Neural progenitor cell (in vitro differentiated cells): ENCODE measurements at places on chromosomes 7 and 10. TPM values are rescaled to one million over a fixed set of nuclear protein-coding genes. Genes with fewer than 3 reads are reported as not detected.

The SORCS3 gene
- total RNA-seq, result 0.26 and 0.34 TPM in 2 replicates

The ANKRD2 gene
- not detected in 2 replicates for total RNA-seq

The LGI1 gene
- total RNA-seq, result 9.2 and 20.2 TPM in 2 replicates

The AHCYL2 gene
- 36.1 and 39.3 TPM in 2 replicates for total RNA-seq

The PPP2R2D gene
- 28.1 and 31.2 TPM in 2 replicates for total RNA-seq

The CALHM3 gene
- total RNA-seq, result not detected in 2 replicates

The OR2A1 gene
- total RNA-seq, result not detected in 2 replicates

The CYP26C1 gene
- 0.04 and 0.22 TPM in 2 replicates for total RNA-seq

The NYAP1 gene
- 1.2 and 6.7 TPM in 2 replicates for total RNA-seq

The SFXN2 gene
- 6.4 and 15.5 TPM in 2 replicates for total RNA-seq

The FANK1 gene
- total RNA-seq, result 5.5 and 12.5 TPM in 2 replicates

The KIF20B gene
- total RNA-seq, result 44.2 and 71.5 TPM in 2 replicates

The CNPY1 gene
- total RNA-seq, result not detected in 2 replicates

The SFRP4 gene
- total RNA-seq, result not detected in 2 replicates

The MYL10 gene
- total RNA-seq, result not detected in 2 replicates

The CYP2E1 gene
- 0.36 and 0.50 TPM in 2 replicates for total RNA-seq

The SYNPO2L gene
- total RNA-seq, result 0.06 and 0.13 TPM in 2 replicates

GRCh38 chr10:22823109-22823508, 104.7 kb upstream of the ARMC3 start:
- no peaks in the 10 kb centered on the region for H3K4me1 ChIP-seq
- H3K27me3 ChIP-seq, result no peaks in the 10 kb centered on the region
- no peak for DNase-seq
- no peaks in the 10 kb centered on the region for H3K36me3 ChIP-seq

DNA sequence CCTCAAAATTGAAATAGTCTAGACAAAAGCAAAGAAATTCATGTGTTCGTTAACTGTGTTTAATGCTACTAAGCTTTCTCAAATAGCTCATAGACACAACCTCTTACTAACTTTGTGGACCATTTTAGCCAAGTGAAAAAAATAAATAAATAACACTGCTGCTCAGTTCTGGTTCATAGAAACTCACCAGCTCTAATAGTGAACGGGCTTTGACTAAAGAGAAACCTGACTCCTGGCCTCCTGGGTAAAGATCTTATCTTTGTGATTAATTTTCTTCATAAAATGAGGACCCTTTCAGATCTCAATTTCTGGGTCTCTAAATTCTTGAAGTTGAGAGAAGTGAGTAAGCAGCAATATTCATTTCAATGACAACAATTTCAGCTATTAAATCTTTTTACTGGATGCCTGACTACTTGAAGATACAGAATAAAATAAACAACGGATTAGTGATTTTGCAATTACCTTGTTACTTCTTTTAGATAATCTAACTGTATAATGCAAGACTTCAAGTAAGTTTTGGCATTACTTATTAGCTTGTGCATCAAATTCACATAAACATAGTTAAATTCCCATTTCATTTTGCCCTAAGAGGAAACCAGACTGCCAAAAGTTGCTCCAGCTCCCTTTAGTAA, 3.1 kb downstream of the CADPS2 start:
- H3K27me3 ChIP-seq, result peaks cover 27% of the 10 kb centered on the region
- no peaks in the 10 kb centered on the region for H3K36me3 ChIP-seq
- H3K27ac ChIP-seq, result no peak overlapping the region
- peaks cover 28% of the 10 kb centered on the region for H3K4me1 ChIP-seq
- no peak for DNase-seq

DNA sequence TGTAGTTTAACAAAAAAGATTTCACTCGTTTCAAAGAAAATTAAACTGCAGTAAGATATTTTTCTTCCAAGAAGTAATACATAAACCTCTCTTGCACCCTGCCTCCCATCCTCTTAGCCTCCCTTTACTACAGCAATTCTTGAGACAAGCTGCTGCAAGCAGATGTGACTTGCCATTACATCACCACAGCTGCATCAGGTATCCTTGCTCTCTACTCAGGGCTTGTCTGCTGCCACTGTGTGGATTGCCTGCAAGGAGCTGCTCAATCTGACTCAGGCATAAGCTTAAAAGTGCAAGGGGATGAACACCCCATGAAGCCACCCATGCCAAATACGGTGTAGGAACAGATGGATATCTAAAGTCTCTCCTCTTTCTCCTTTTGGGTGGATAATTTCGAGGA, 609.9 kb downstream of the DNAJB9 start:
- H3K36me3 ChIP-seq, result no peaks in the 10 kb centered on the region
- no peak for DNase-seq
- no peaks in the 10 kb centered on the region for H3K27me3 ChIP-seq
- H3K4me1 ChIP-seq, result no peaks in the 10 kb centered on the region
- H3K27ac ChIP-seq, result no peak overlapping the region

- no peaks in the 10 kb centered on the region for H3K4me1 ChIP-seq
- H3K4me3 ChIP-seq, result no peak overlapping the region
- no peaks in the 10 kb centered on the region for H3K27me3 ChIP-seq
- no peak for DNase-seq
- no peak overlapping the region for H3K27ac ChIP-seq
These were observed 83.5 kb downstream of the ZMYND11 start for GRCh38 chr10:218798-219197.

GRCh38 chr7:47255441-47255840, 326.5 kb downstream of the TNS3 start:
- peaks cover 14% of the 10 kb centered on the region for H3K27me3 ChIP-seq
- no peak overlapping the region for H3K27ac ChIP-seq
- no peak overlapping the region for H3K4me3 ChIP-seq
- no peaks in the 10 kb centered on the region for H3K36me3 ChIP-seq
- DNase-seq, result no peak

DNA sequence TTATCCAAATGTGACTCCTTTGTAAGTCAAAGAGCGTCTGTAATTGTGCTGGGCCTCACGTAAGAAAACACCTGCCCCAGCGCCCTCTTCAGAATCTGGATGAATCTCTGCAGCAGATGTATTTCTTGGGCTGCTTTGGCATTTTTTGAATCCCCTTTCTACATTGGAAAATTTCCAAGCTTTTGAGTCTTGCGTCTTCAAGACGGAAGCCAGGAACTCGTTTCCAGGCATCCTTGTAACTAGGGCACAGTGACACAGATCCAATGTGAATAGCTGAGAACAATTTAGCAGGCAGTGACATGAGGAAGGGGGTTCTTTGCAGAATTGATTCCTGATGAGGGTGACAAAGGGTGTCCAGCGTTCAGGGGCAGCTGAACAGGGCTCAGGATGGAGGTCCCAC, 862.3 kb downstream of the TYW1 start:
- DNase-seq, result no peak
- no peak overlapping the region for H3K4me3 ChIP-seq
- no peaks in the 10 kb centered on the region for H3K27me3 ChIP-seq
- H3K4me1 ChIP-seq, result peaks cover 5% of the 10 kb centered on the region

- H3K27me3 ChIP-seq, result no peaks in the 10 kb centered on the region
- H3K4me3 ChIP-seq, result no peak overlapping the region
- no peaks in the 10 kb centered on the region for H3K36me3 ChIP-seq
- H3K27ac ChIP-seq, result no peak overlapping the region
- no peaks in the 10 kb centered on the region for H3K4me1 ChIP-seq
These were observed 208.3 kb downstream of the JAZF1 start for GRCh38 chr7:27972276-27972675.

GRCh38 chr10:119947300-119947699, 54.8 kb downstream of the SEC23IP start:
- H3K27me3 ChIP-seq, result no peaks in the 10 kb centered on the region
- DNase-seq, result no peak
- no peaks in the 10 kb centered on the region for H3K36me3 ChIP-seq
- H3K27ac ChIP-seq, result no peak overlapping the region
- no peaks in the 10 kb centered on the region for H3K4me1 ChIP-seq

GRCh38 chr10:18204039-18204835, 64.0 kb downstream of the CACNB2 start:
- no peak overlapping the region for H3K4me3 ChIP-seq
- DNase-seq, result no peak
- H3K36me3 ChIP-seq, result no peaks in the 10 kb centered on the region
- no peaks in the 10 kb centered on the region for H3K4me1 ChIP-seq
- no peak overlapping the region for H3K27ac ChIP-seq

- H3K27me3 ChIP-seq, result no peaks in the 10 kb centered on the region
- no peak overlapping the region for H3K27ac ChIP-seq
- H3K4me1 ChIP-seq, result no peaks in the 10 kb centered on the region
- no peak overlapping the region for H3K4me3 ChIP-seq
- no peak for DNase-seq
- no peaks in the 10 kb centered on the region for H3K36me3 ChIP-seq
These were observed 84.6 kb upstream of the ZNF438 start for GRCh38 chr10:31116226-31116625.

- H3K4me3 ChIP-seq, result no peak overlapping the region
- H3K4me1 ChIP-seq, result no peaks in the 10 kb centered on the region
- no peaks in the 10 kb centered on the region for H3K27me3 ChIP-seq
- H3K27ac ChIP-seq, result no peak overlapping the region
- no peak for DNase-seq
These were observed 44.3 kb downstream of the IL6 start for GRCh38 chr7:22771194-22771871.

GRCh38 chr7:20754001-20754400, 32.7 kb downstream of the SP8 start:
- H3K27ac ChIP-seq, result no peak overlapping the region
- no peak for DNase-seq
- H3K36me3 ChIP-seq, result no peaks in the 10 kb centered on the region
- no peaks in the 10 kb centered on the region for H3K4me1 ChIP-seq

- no peaks in the 10 kb centered on the region for H3K27me3 ChIP-seq
- no peaks in the 10 kb centered on the region for H3K36me3 ChIP-seq
- H3K4me1 ChIP-seq, result peaks cover 8% of the 10 kb centered on the region
- no peak overlapping the region for H3K4me3 ChIP-seq
- DNase-seq, result no peak
- H3K27ac ChIP-seq, result no peak overlapping the region
These were observed 97.5 kb upstream of the OIT3 start for GRCh38 chr10:72796042-72796441.

GRCh38 chr7:121016966-121017365, 28.5 kb downstream of the CPED1 start:
- no peaks in the 10 kb centered on the region for H3K4me1 ChIP-seq
- no peaks in the 10 kb centered on the region for H3K27me3 ChIP-seq
- no peaks in the 10 kb centered on the region for H3K36me3 ChIP-seq

- no peaks in the 10 kb centered on the region for H3K36me3 ChIP-seq
- DNase-seq, result peak; percentile 34
- H3K27ac ChIP-seq, result no peak overlapping the region
- H3K27me3 ChIP-seq, result no peaks in the 10 kb centered on the region
These were observed 82.1 kb downstream of the CAMK1D start for GRCh38 chr10:12431151-12432101.
